GM03348 (cell line): ENCODE measurements at places on chromosomes 16 and 17.

GRCh38 chr17:51472670-51473205 lies 212.4 kb downstream of the UTP18 start:
- DNase-seq, result no peak

DNA sequence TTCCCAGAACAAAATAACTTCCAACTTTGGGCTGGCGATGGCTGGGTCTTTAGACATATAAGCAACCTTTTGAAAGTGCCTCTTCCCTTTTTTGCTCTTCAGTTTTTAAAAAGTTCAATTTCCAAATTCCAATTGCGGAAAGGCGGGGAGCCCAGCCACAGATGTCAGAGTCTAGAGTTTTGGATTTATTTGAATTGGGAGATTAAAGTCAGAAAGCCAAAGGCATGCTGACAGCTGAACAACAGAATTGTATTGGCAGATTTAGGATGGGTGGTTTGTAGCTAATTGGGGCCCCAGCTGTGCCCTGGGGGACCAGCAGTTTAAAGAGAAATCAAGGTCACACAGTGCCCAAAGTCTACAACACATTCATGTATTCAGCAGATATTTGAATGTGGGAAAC lies 10.5 kb downstream of the YPEL2 start:
- no peak for DNase-seq

- DNase-seq, result peak; percentile 89
Observed at GRCh38 chr17:27602721-27603420, 28.1 kb upstream of the LGALS9 start.

GRCh38 chr17:82180776-82181528 lies 31.7 kb downstream of the CCDC57 start:
- DNase-seq, result no peak

GRCh38 chr17:75059369-75060345 lies 12.6 kb downstream of the KCTD2 start:
- peak; percentile 82 for DNase-seq

GRCh38 chr17:36495076-36495578 lies 8.6 kb downstream of the ZNHIT3 start:
- DNase-seq, result no peak

DNA sequence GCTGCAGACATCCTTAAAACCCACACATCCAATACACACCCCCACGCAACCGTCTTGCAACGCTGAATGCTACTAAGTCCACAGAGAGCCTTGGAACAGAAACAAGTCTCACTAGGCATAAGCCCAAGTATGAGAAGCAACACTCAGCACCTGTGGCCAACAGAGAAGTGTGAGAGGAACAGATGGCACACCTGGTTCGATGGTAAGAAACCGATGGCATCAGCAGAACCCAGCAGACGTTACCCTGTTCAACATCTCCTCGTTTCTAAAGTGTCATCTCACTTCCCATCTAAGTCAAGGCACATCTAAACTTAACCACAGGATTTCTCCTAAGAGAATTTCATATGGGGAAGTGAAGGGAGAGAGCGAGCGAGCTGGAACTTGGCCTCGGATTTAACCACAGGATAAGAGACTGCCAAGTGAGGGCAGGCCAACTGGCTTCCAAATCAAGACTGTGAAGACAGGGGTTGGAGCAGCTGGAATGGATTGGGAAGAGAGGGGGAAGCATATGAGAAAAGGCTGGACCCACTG lies 41.0 kb downstream of the NXPH3 start:
- peak; percentile 81 for DNase-seq

GRCh38 chr17:27878776-27879562 lies 14.2 kb downstream of the LYRM9 start:
- no peak for DNase-seq

DNA sequence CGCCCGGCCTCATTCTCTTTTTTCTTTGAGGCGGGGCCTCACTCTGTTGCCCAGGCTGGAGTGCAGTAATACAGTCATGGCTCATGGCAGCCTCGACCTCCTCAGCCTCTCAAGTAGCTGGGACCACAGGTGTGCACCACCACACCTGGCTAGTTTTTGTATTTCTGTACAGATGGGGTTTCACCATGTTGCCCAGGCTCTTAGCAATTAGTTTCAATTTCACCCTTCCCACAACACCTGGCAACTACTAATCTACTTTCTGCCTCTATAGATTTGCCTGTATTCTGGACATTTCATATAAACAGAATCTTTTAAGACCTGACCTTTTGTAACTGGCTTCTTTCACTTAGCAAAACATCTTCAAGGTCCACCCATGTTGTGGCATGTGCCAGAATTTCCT lies 8.0 kb upstream of the NT5M start:
- no peak for DNase-seq

DNA sequence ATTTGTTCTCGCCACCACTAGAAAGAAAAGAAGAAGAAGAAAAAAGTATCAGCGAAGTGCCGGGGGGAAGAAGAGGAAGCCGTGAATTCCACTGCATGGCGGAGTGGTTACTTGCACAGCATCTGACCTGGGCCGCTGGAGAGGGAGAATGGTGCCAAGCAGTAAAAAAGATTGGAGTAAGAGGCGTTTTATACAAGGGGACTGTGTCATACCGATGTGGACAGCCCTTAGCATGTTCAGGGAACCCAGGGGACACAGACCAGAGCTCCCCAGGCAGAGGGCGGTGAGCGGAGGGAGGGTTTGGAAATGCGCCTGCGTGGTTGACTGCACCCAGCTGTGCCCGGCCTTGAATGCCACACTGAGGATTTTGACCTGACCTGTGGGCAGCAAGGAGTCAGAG lies 52.8 kb downstream of the PLXDC1 start:
- DNase-seq, result no peak

GRCh38 chr17:16300554-16300953 lies 52.7 kb downstream of the CENPV start:
- DNase-seq, result no peak

GRCh38 chr17:79311373-79311772 lies 236.7 kb downstream of the ENGASE start:
- DNase-seq, result no peak

DNA sequence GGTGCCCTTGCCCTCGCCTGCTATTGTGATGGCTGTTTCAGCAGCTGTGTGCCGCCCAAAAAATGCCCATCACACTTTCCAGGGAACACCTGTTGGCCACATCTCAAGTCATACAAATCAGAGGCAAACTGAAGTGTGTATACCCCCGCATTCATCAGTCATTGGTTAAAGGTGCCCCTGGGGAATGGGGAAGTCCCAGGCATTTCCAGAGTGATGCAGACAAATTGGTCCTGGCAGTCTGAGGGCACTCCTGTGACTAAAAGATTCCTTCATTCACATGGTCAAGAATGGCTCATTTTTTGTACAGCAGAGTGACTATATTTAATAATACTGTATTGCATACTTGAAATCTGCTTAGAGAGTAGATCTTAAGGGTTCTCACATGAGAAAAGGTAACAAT lies 102.9 kb upstream of the TMEM97 start:
- no peak for DNase-seq

DNA sequence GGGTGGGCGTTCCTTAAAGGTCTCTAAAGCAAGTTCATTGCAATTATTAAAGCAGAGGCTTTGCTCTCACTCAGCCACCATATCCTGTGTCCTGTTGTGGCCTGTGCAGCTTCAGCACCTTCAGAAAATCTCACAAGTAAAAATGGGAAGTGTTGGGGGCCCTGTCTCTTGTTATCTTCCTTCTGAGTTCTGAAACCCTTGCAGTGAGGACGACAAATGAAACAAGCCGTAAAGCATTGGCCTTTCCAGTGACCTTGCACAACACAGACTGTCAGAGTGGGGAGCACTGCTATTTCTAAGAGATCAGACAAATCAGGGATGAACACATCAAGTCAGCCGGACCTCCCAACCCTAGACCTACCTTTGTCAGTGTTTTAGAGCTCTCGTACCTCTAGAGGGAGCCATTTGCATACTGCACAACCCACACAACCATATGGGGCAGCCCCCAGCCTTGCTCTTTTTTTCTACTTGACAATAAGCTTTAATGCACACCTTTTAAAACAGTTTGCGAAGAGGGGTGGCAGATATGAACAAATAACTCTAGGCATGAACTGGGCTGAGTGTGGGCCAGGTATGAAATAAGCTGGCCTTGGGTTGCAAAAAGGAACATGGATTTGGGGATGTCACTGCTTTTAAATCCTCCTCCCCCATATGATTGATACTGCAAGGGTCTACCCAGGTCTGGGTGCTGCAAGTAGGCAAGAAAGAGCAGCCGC lies 89.8 kb downstream of the KATNIP start:
- peak; percentile 74 for DNase-seq

DNA sequence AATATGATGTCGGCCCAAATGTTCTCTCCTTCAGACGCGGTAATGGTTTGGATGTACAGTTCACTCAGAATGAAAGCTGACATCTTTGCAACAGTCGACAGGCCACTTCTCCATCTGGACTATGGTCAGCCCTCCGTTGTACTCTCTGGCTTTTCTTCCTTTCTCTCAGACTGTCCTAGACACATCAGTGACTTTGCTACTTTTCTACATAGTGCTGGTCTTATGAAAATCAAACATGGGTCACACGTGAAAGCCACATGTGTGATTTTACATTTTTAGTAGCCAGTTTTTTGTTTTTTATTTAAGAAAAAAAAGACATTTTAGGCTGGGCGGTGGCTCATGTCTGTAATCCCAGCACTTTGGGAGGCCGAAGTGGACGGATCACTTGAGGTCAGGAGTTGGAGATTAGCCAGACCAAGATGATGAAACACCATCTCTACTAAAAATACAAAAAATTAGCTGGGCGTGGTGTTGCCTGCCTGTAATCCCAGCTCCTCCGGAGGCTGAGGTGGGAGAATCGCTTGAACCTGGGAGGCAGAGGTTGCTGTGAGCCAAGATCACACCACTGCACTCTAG lies 644.1 kb downstream of the KCNJ2 start:
- DNase-seq, result no peak

- no peak for DNase-seq
Observed at GRCh38 chr17:11467639-11468038, 130.6 kb upstream of the DNAH9 start.

DNA sequence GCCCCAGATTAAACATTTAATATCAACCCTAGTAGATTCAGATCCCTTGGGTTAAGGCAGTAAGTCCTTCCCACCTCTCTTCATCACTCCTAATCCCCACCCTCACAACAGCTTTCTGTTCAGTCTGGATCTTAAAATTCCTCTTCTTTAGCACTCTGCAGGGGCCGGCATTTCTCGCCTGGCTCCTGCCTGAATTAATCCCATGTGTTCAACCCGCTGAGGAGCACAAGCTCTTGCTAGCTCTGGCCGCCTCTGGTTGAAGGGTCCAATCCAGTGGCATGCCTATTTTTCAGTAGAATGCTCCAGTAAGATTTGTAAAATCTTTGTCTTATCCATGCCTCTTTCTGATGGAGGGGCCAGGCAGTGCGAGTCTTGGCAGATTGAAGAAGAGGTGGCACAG lies 59.2 kb downstream of the CYB5B start:
- DNase-seq, result no peak

DNA sequence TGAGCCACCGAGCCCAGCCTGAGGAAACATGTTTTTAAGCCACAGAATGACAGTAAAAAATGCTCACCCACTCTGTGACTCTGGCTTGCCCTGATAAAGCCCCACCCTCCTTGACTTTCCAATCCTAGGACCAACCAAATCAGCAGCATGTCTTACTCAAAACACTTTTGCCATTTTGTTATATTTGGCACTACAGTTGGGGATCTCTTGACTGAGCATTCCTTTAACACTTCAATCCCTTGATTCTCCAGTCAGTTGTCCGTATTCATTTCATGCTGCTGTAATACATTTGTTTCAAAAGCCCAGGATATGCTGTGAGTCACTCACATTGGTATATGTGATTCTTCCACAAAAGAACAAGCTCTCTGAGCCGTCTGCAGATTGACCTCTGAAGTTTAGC lies 8.2 kb downstream of the MYH3 start:
- peak; percentile 14 for DNase-seq
